ENCODE measurements at places on chromosomes 4 and X. TPM values are rescaled to one million over a fixed set of nuclear protein-coding genes. Genes with fewer than 3 reads are reported as not detected.

- H3K27me3 ChIP-seq = no peaks in the 10 kb centered on the region
- H3K36me3 ChIP-seq = no peaks in the 10 kb centered on the region
- H3K4me1 ChIP-seq = no peaks in the 10 kb centered on the region
- DNase-seq = no peak
- no peak overlapping the region for H3K27ac ChIP-seq
Observed at GRCh38 chr4:14985161-14985560, 17.1 kb upstream of the CPEB2 start.

DNA sequence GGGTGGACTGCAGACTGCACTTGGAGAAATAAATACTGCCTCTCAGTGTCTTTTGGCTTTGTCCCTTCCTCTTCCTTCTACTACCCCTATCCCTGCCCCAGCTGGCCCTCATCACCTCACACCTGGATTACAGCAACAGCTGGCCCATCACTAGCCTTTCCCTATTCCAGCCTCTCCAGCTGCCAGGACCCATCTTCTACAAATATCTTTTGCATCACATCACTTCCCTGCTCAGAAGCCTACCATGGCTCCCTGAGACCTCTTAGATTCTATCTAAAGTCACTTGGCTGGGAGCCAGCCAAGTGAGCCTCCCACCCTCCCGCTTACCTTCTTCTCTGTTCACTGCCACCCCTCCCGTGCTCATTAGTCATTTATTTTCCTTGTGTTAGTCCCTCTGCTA is 66.8 kb downstream of the TSC22D3 start:
- H3K36me3 ChIP-seq = no peaks in the 10 kb centered on the region
- H3K4me3 ChIP-seq = no peak overlapping the region
- H3K4me1 ChIP-seq = peaks cover 15% of the 10 kb centered on the region
- no peak overlapping the region for H3K27ac ChIP-seq
- H3K27me3 ChIP-seq = no peaks in the 10 kb centered on the region

GRCh38 chr4:74623041-74623440 is 171.3 kb downstream of the BTC start:
- H3K36me3 ChIP-seq = no peaks in the 10 kb centered on the region
- no peaks in the 10 kb centered on the region for H3K4me1 ChIP-seq
- H3K4me3 ChIP-seq = no peak overlapping the region
- H3K27me3 ChIP-seq = no peaks in the 10 kb centered on the region

GRCh38 chr4:40710484-40711254 is 39.1 kb upstream of the NSUN7 start:
- H3K36me3 ChIP-seq = no peaks in the 10 kb centered on the region
- no peak overlapping the region for H3K4me3 ChIP-seq
- no peak for DNase-seq
- no peaks in the 10 kb centered on the region for H3K4me1 ChIP-seq
- no peaks in the 10 kb centered on the region for H3K27me3 ChIP-seq

DNA sequence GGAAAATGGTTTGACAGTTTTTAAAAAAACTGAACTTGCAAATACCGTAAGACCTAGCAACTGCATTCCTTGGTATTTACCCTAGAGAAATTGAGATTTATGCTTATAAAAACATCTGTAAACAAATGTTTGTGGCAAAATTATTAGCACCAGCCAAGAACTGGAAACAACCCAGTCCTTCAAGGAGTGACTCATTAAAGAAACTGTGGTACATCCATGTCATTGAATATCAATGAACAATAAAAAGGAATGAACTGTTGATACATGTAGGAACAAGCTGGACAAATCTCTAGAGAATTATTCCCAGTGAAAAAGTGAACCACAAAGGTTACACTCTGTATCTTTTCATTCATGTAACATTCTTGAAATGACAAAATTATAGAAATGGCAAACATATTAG is 240.2 kb upstream of the ADAMTS3 start:
- no peak overlapping the region for H3K4me3 ChIP-seq
- no peak for DNase-seq
- H3K27me3 ChIP-seq = no peaks in the 10 kb centered on the region

The ARHGAP36 gene
- 0.01 TPM for polyA plus RNA-seq

GRCh38 chrX:69618803-69619202 is 2.9 kb downstream of the EDA start:
- no peaks in the 10 kb centered on the region for H3K4me1 ChIP-seq
- no peak for DNase-seq
- no peaks in the 10 kb centered on the region for H3K36me3 ChIP-seq
- H3K4me3 ChIP-seq = no peak overlapping the region
- no peak overlapping the region for H3K27ac ChIP-seq
- peaks cover 3% of the 10 kb centered on the region for H3K27me3 ChIP-seq

GRCh38 chr4:156968479-156968984 is 3.1 kb downstream of the PDGFC start:
- peaks cover 20% of the 10 kb centered on the region for H3K4me1 ChIP-seq
- no peaks in the 10 kb centered on the region for H3K36me3 ChIP-seq
- H3K27ac ChIP-seq = peak overlapping the region; percentile 89

GRCh38 chrX:1316527-1316926 is 20.1 kb upstream of the IL3RA start:
- H3K27ac ChIP-seq = no peak overlapping the region
- no peak overlapping the region for H3K4me3 ChIP-seq
- H3K36me3 ChIP-seq = no peaks in the 10 kb centered on the region

DNA sequence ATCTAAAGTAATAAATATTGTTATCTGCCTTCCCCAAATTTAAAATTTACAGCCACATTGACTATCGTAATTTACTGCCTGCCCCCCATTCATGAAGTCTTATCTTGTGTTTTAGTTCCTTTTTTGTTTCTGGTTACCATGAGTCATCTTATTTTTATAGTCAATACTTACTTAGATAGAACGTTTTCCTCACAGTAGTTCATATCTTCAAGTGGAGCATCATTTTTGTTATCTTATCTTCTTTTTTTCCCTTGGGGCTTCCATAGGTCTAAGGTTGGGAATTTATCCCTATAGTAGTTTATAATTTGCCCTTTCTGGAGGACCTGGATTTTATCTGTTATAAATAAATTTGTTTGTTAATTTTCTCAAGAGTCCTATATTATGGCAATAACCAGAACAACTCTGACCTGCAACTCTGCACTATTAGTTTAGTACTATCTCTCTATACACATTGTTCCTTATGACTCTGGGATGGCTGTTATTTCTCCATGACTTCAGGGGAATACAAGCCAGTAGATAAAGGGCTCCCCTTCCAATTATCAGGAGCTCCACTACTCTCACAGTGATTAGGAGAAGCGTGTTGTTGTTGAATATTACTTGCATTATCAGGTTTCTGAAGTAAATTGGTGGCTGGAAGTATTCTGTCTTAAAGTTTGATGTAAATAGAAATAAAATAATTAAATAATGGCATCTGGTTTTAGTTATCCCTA is 330.6 kb downstream of the GALNTL6 start:
- no peak overlapping the region for H3K4me3 ChIP-seq
- H3K4me1 ChIP-seq = no peaks in the 10 kb centered on the region
- no peaks in the 10 kb centered on the region for H3K36me3 ChIP-seq
- no peak for DNase-seq

The TNIP3 gene
- polyA plus RNA-seq = not detected

The CABS1 gene
- not detected for polyA plus RNA-seq

DNA sequence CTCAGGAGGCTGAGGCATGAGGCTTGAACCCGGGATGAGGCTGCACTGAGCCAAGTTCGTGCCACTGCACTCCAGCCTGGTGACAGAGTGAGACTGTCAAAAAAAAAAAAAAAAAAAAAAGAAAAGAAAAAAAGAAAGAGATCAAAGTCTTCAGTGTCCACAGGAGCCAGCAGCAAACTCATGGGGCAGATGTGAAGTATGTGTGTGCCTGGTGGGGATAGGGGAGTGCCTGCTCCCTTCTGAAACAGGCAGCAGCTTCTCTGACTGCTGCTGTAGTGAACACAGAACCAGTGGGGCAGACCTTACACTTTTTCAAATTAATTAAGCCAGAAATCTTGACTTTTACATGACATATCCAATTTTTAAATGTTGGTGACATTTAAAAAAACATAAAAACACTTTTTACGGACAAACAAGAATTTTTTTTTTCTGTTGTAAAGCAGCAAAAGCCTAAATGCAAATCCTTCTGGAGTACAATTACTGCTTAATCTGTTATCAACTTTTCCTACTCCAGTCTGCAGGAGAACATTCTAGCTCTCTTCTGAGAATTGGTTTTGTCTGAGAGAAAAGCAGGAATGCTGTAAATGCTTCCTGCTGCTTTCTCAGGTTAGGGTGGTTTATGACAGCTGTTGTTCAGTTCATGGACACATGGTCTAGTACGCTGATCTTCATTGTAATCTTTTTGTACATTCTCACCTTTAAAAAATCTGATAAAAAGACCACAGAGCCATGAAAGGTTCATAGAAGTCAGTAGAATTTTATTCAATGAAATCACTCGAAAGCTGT is 311.1 kb downstream of the CAMK2D start:
- no peak overlapping the region for H3K27ac ChIP-seq
- peaks cover 10% of the 10 kb centered on the region for H3K4me1 ChIP-seq
- peaks cover 10% of the 10 kb centered on the region for H3K36me3 ChIP-seq
- no peak for DNase-seq
- no peak overlapping the region for H3K4me3 ChIP-seq

DNA sequence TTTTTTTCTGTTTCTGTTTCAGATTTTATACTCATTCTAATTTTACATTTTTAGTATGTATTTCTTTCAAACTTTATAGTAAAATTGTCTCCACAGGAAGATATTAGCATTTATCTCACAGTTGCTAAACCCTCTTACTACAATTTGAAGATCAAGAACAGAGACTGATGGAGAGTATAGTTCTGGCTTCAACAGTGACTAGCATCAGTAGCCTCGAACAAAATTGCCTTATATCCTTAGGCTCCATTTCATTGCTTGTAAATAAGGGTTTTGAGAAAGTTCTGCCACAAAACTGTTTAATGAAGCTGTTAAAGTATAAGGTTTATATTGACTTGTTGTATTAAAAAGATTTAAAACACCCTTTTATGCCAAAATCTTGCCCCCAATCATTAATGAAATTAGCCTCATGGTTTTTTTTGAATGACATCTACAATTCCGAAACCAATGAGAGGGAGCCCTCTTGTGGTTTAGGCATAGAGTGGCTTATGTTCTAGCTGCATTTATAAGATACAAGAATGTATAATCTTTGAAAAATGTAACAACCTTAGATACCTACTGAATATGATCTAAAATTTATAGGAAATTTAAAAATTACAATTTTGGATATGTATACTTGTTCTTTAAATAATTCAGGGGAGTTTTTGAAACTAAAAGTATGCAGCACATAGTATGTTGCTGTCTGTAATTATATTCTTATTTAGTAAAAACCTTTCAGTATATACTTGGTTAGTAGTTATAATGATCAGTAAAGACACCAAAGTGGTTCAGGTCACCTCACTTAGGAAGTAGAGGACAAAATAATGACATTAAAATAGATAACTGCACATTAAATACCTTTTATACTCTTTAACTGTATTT is 109.8 kb upstream of the HPGD start:
- H3K4me1 ChIP-seq = no peaks in the 10 kb centered on the region
- H3K27me3 ChIP-seq = no peaks in the 10 kb centered on the region
- DNase-seq = no peak
- H3K27ac ChIP-seq = no peak overlapping the region

DNA sequence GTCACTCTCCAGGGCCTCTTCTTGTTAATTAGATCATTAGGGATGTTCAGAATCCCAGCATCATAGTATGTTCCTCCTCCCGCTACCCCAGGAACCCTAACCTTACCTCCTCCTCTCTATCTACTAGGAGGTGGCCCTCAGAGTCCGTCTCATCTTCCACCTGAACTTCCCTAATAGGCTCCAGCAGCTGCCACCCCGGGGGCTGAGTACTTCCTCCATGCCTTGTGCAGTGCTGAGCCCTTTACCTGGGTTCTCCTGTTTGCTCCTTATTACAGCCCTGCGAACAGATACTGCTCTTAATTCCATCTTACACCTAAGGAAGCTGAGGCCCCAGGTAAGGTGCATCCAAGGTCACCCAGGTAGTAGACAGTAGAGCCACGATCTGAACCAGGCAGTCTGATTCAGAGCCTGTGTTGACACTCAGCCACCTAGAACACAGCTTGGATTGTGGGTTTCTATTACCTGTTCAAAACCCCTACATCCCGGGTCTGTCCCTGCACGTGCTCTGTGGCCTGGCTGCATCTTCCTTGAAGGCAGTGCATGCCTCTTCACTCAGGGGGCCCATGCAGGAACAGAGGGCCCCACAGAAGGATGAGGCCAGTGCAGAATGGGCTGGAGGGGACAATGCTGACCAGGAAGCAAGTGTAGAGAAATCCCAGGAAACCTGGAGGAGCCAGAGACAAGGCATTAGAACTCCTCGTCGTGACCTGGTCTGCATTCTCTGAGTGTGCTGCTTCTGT is 51.4 kb upstream of the MSANTD1 start:
- H3K4me1 ChIP-seq = peaks cover 30% of the 10 kb centered on the region
- no peak overlapping the region for H3K27ac ChIP-seq
- DNase-seq = no peak
- H3K36me3 ChIP-seq = peaks cover 39% of the 10 kb centered on the region

All from psoas muscle (tissue), 8 donors.